ENCODE measurements at places on chromosomes 16 and 17.

DNA sequence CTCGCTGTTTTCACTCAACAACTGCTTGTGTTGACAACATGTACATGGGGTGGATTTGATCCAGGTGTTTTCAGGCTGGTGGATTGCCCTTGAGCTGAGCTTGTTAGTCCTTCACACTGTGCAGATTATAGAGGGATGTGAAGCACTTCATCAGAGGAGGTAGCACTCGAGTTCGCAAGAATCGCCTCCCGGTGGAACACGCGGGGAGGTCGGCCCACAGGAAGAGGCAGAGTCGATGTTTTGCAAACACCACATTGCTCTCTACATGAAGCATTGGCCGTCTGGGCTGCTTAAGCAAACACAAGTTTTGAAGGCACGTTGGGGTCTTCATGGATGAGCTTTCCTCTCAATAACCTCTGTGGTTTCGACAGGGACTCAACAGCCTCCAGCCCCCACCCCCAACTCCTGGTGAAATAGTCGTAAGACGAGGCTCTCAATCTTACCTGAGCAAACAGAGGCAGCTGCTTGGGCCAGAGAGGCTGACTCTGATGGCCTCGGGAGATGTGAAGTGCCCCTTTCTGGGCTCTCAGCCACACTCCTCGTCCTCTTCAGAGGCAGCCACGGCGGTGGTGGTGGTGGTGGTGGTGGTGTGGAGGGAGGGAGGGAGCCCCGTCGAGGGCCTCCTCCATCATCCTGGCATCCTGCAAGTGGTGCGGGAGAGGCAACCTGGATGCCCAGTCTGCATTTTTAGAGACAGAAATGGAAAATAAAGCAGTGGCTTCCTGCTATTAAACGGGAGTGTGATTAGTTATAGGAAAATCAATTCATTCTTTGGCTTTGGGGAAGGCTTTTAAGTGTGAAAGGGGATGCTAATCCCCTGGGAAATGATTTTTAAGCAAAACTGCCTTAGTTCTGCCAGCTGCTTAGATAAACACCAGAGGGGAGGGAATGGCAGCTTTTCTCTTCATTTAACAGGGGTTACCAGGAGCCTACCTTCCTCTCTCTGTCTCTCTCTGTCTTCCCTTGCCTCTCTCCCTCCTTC, 552.5 kb upstream of the EEF2KMT start:
- no peak for DNase-seq

DNA sequence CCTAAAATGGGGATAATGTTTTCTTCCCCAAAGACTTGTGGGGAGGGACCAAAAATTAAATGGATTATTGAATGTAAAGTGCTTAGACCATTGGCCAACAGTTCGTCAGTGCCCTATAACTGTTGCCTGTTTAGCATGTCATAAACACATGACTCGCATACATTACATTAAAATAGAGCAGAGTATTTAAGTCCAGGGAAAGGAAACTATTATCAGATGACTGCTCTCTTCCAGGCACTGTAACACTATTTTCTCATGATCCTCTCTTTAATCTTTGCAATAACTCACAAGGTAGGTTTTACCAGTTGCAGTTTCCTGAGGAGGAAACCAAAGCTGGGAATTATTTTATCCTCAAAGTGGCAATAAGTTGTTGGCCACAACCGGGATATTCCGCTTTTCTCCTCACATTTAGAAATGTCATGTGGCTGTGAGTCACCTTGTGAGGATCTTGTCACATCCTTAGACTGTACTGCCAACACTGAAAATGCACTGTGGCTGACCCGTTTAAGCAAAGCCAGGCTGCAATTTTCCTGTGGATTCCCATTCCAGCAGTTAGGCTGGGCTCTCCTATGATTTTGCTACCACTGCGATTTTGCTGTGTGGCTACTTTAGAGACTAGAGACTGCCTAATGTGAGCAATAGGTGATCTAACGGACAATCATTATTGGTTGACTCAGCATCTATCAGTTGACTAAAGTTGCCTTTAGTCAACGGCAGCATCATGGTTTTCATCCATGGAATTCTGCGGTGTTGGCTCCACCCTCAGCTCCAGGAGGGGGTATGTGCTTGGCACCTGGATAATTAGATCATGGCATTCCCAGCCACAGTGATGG, 58.3 kb upstream of the DHX40 start:
- DNase-seq: no peak

- no peak for DNase-seq
Observed at GRCh38 chr17:83109793-83110645, 30.6 kb downstream of the METRNL start.

GRCh38 chr17:8975091-8975725, 9.7 kb upstream of the PIK3R5 start:
- no peak for DNase-seq

- DNase-seq: no peak
Observed at GRCh38 chr17:68539548-68540467, 27.6 kb downstream of the PRKAR1A start.

GRCh38 chr17:75689441-75689873, 22.3 kb downstream of the SAP30BP start:
- peak; percentile 39 for DNase-seq

GRCh38 chr17:51820252-51820651, 338.3 kb downstream of the CA10 start:
- no peak for DNase-seq

GRCh38 chr16:31461201-31461920, 2.1 kb downstream of the ARMC5 start:
- no peak for DNase-seq

DNA sequence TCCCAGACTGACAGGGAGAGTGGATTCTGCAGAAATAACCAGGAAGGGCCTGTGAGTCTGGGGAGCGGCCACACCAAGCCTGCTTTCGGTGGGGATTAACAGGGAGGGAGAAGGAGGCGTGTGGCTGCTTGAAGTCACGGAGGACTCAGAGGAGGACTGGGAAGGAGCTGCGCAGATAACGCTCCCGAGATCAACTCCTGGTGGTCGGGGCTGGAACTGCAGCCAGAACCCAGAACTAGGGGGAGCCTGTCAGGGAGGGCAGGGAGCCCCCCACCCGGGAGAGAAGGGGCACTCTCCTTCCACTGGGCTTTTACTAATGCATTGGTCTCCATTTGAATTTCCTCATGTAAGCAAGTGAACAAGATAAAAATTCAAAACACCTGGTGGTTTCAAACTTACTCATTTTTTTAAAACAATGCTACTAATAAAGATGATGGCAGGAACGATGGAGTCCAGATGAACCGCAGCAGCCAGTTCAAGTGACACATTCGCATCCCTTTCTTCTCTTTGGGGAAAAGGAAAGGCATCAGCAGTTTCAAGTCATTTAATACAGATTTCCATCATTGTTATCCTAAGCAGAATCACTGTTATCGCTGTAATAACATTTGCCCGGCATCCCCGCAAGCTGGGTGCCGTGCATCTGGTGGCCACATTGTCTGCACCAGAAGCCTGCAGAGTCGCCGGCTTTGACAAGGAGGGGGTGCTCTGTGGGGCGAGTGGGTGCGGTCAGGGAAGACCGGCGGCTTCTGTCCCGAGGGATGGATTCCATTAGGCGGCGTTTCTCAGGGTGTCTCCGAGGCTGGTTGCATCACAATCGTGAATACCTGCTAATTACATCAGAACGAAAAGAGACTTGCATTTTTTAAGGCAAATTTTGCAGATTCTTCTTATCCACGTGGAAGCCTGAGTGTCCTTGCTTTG, 183.0 kb downstream of the FOXL1 start:
- DNase-seq: peak; percentile 40

DNA sequence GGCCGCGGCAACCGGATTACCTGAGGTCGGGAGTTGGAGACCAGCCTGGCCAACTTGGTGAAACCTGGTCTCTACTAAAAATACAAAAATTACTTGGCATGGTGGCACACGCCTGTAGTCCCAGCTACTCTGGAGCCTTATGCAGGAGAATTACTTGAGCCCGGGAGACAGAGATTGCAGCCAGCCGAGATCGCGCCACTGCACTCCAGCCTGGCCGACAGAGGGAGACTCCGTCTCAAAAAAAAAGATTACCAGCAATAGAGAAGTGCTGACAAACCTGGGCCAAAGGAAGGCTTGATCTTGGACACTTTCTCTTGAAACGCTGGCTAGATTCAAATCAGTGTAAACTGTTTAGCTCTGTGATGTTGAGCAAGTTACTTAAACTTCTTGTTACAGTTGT, 4.3 kb downstream of the MT1H start:
- peak; percentile 41 for DNase-seq

DNA sequence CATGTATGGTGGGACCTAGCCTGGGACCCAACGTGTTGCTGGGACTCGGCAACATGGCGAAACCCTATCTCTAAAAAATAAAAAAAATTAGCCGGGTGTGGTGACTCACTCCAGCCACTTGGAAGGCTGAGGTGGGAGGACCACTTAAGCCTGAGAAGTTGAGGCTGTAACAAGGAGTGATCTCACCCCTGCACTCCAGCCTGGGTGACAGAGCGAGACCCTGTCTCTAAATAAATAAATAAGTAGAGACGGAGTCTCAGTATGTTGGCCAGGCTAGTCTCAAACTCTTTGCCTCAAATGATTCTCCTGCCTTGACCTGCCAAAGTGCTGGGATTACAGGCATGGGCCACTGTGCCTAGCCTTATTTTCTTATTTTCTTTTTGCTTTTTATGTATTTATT, 10.1 kb upstream of the CNP start:
- no peak for DNase-seq

- DNase-seq: peak; percentile 20
Observed at GRCh38 chr17:72591289-72592241, 470.7 kb downstream of the SOX9 start.

GRCh38 chr17:43974382-43975266, 20.9 kb upstream of the PYY start:
- DNase-seq: no peak

DNA sequence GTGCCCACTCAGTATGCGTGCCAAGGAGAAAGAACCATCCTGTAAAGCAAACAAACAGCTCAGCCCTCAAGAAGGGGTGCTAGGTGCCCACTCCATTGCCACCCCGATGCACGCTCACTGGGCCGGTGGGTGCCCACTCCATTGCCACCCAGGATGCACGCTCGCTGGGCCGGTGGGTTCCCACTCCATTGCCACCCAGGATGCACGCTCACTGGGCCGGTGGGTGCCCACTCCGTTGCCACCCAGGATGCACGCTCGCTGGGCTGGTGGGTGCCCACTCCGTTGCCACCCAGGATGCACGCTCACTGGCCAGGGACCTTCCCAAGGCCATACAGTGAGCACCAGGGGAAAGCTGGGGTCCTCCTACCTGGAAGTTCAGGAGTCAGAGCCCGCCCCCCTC, 28.1 kb downstream of the HASPIN start:
- no peak for DNase-seq

GRCh38 chr16:3467921-3468320, 24.4 kb downstream of the NAA60 start:
- no peak for DNase-seq

DNA sequence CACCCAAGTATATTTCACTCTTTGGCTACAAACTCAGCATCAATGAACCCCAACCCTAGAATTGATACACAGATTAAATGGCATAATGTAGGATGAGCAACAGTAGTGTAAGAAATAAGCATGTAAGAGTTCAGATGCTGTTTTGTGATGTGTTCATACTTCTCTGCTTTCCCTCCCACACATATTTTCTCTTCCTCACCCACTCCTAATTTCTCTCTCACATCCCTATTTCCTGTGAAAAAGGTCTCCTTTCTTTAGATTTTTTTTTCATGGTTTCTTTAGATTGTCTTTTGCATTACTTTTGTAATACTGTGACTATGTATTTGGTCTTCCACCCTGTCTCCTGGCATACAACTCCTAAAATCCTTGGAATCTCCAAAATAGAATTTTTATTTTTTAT, 21.7 kb downstream of the CREBBP start:
- no peak for DNase-seq

DNA sequence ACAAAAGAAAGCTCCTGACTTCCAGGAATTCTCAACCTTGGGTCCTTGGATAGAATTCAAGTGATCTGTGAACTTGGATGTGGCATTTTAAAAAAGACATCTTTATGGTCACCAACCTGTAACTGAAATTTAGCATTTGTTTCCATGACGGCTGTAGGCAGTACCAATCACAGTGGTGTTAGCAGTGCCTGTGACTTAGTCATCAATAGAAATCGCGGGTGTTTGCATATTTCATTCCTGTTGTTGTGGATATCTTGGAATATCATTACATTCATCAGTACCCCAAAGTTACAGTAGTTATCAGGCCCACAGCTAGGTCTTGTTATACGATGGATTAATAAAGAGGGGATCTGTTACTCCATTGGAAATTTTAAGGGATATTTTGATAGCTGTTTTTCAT, 81.6 kb downstream of the CMIP start:
- no peak for DNase-seq

- DNase-seq: no peak
Observed at GRCh38 chr17:15886804-15887203, 58.1 kb upstream of the ADORA2B start.

GRCh38 chr16:11619327-11619851, 32.7 kb upstream of the LITAF start:
- DNase-seq: no peak

GRCh38 chr16:75108792-75109731, 7.5 kb downstream of the LDHD start:
- peak; percentile 75 for DNase-seq

DNA sequence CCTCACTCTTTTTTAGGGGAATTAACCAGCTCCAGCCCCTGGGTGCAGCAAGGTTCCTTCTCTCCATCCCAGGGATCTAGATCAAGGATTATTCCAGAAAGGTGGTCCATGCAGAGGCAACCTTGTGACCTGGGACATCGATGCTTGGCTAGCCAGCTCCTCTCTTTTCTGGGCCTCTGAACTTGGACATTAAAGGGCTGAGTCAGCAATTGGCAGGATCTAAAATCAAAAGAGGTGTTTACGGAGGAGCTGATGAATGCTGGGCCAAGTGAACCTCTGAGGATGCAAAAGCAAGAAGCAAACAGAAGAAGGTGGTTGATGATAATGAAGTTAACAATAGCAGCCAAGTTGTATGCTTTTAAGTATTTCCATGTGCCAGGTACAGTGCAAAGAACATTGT, 207.0 kb downstream of the MAF start:
- no peak for DNase-seq

DNA sequence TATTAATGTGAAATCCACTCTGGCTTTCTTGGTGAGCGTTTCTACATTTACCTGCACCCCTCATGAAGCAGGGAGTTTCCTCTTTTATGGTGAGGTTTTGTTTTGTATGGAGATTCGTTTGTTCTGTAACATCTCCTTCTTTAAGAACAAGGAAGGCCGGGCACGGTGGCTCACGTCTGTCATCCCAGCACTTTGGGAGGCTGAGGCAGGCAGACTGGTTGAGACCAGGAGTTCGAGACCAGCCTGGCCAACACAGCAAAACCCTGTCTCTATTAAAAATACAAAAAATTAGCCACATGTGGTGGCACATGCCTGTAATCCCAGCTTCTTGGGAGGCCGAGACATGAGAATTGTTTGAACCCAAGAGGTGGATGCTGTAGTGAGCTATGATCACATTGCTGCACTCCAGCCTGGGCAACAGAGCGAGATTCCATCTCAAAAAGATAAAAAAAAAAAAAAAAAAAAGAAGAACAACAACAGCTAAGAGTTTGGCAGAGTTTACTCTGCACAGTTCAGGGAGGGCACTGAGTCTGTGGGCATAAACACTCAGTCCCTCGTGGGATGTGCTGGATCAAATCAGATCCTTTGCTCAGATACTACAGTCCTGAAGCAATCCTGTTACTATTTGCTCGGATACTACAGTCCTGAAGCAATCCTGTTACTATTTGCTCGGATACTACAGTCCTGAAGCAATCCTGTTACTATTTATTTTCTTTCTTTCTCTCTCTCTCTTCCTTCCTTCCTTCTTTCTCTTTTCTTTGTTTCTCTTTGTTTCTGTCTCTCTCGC, 28.9 kb downstream of the ADCY9 start:
- DNase-seq: no peak

GRCh38 chr17:6478486-6478885, 34.2 kb downstream of the PIMREG start:
- no peak for DNase-seq
